Thoracic aorta (tissue), 2 donors: ENCODE measurements at places on chromosomes 4 and X. TPM values are rescaled to one million over a fixed set of nuclear protein-coding genes. Genes with fewer than 3 reads are reported as not detected.

Gene KLF8
- total RNA-seq = 17.2 TPM

Gene MAGEE1
- total RNA-seq = 3.7 TPM

Gene RAP1GDS1
- 16.7 TPM for total RNA-seq

Gene ARL9
- total RNA-seq = not detected

Gene THOC2
- 123 TPM for total RNA-seq

Gene FAT4
- 83.7 TPM for total RNA-seq

Gene MAP7D3
- 41.6 TPM for total RNA-seq

Gene ZNF674
- 8.1 TPM for total RNA-seq

Gene NOA1
- total RNA-seq = 17.7 TPM

Gene ZCCHC18
- 0.49 TPM for total RNA-seq
